T-helper 2 cell treated with Interferon-gamma antibody and Interleukin-4, amounts not matched to agents 5 μg/mL and 100 μg/mL, for 36 hours (primary cell): ENCODE measurements at places on chromosomes 2 and 18.

DNA sequence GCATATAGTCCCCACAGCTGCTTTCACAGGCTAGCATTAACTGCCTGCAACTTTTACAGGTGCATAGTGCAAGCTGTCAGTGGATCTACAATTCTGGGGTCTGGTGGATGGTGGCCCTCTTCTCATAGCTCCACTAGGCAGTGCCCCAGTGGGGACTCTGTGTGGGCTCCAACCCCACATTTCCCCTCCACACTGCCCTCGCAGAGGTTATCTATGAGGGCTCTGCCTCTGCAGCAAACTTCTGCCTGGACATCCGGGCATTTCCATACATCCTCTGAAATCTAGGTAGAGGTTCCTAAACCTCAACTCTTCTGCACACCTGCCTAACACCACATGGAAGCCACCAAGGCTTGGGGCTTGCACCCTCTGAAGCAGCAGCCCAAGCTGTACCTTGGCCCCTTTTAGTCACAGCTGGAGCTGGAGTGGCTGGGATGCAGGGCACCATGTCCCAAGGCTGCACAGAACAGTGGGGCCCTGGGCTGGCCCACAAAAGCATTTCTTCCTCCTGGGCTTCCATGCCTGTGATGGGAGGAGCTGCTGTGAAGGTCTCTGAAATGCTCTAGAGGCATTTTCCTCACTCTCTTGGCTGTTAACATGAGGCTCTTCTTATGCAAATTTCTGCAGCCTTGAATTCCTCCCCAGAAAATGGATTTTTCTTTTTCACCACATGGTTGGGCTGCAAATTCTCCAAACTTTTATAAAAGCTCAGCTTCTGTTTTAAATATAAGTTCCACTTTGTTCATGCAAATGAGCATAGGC, 59.3 kb downstream of the KDM3A start:
- DNase-seq = no peak

DNA sequence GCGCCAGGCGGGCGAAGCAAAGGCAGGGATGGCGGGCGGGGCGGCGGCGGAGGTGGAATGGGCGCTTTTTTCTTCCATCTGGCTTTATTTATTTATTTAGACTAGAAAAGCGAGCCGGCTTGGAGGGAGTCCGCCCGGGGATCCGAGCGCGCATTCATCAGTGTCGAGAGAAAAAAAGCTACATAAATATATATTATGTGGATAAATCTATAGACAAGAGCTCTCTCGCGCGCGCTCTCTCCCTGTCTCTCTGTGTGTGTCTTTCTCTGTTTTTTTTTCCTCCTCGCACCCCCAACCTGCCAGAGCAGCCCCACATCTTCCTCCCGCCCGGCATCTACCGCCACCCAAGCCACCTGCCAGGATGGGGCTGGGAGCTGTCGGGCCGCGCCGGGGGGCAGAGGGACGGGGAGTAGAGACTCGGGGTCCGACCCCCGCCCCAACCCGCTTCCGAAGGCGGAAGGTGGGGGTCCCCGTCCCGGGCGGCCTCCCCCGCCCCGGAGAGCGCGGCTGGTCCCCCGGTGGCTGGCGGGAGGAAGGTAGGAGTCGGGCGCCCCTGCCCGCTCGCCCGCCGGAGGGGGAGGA, 972 bp upstream of the CELF4 start:
- DNase-seq = no peak

- no peak for DNase-seq
Measured at GRCh38 chr2:96024336-96025193, 10.2 kb downstream of the GPAT2 start.

DNA sequence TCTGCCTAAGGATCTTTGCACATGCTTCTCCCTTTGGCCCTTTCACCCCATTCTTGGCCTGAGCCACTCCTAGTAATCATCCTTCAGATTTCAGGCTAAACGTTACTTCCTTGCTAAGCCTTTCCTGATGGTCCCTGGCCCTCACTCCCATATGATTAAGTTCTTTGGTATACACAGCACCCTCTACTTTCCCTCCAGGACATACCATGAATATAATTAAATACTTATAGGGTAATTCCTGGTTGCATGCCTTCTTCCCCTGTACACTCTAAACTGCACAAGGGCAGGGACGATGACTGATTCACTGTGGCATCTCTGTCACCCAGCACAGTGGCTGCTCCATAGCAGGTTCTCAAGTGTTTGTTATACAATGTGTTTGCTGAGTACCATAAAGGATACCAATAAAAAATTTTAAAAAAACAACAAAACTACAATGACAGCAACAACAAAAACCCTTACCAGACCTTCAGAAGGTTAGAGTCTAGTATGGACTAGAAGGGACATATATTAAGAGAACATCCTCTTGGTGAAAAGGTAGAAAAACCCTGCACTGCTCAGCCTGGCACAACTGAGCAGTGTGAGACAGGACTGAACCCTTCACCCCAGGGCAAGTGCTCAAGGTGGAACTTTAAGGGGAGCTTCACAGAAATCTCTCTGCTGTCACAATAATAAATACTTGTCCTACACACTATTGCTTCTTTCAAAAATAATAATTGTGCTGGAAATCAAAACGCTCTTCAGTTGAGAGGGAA, 76.2 kb downstream of the AAK1 start:
- no peak for DNase-seq

- no peak for DNase-seq
Measured at GRCh38 chr2:39392672-39393071, 44.4 kb downstream of the MAP4K3 start.

- no peak for DNase-seq
Measured at GRCh38 chr2:241068942-241069810, 32.9 kb downstream of the MTERF4 start.

- DNase-seq = no peak
Measured at GRCh38 chr2:168363347-168364092, 92.6 kb upstream of the CERS6 start.

DNA sequence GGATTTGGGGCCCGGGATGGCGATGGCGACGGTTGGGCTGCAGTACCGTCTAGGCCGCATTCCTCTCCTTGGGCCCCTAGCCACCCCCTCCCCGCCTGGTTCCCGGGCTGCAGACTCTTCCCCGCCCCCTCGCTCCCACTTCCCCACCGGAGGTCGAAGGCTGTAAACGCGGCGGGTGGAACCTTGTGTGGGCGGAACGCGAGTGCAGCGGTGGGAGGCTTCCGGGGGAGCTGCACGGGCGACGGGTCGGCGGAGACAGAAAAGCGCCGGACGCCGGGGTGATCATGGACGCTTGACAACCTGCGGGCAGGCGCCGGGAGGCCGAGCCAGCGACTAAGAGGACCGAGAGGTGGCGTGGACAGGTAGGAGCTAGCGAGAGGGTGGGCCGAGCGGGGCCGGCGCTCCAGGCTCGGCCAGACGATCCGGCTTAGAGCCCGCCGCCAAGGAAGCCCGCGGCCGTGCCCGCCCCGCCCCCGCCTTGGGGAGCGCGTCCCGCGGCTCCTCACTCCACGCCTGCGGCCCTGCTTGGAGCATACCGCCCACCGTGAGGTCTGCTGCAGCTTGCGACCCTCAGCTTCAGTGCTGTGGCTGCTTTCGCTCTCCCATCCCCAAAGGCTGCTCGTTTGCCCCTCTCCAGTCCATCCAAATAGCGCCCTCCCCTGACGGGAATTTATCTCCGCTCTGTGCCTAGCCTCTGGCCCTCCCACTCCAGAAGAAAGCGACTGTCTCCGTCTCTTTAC, at the start of gene COPS7B:
Gene COPS7B, plus strand, starts transcription at position 269 of the 740 bp plus-strand sequence. CDS start 2,126 bp downstream, outside the sequence.
- peak; percentile 85 for DNase-seq

GRCh38 chr2:45329045-45329677, 281.9 kb downstream of the SRBD1 start:
- DNase-seq = no peak

DNA sequence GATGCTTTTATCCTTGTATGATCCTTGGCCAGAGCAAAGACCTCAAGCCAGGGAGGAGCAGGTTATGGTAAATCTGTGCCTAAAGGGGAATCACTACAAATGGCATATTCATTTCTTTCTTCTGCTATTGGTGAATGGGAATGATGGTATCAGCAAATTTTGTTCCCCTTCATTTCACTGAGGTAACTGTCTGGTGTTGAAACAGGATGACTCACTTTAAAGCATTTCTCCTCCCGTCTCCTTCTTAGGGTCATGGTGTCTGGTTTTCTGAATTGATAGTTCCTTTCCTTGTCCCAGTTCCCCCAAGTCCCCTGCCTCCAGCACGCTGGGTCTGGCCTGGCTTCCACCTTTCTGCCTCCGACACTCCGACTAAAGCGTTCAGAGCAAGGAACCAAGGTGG, 109.2 kb downstream of the MREG start:
- no peak for DNase-seq

DNA sequence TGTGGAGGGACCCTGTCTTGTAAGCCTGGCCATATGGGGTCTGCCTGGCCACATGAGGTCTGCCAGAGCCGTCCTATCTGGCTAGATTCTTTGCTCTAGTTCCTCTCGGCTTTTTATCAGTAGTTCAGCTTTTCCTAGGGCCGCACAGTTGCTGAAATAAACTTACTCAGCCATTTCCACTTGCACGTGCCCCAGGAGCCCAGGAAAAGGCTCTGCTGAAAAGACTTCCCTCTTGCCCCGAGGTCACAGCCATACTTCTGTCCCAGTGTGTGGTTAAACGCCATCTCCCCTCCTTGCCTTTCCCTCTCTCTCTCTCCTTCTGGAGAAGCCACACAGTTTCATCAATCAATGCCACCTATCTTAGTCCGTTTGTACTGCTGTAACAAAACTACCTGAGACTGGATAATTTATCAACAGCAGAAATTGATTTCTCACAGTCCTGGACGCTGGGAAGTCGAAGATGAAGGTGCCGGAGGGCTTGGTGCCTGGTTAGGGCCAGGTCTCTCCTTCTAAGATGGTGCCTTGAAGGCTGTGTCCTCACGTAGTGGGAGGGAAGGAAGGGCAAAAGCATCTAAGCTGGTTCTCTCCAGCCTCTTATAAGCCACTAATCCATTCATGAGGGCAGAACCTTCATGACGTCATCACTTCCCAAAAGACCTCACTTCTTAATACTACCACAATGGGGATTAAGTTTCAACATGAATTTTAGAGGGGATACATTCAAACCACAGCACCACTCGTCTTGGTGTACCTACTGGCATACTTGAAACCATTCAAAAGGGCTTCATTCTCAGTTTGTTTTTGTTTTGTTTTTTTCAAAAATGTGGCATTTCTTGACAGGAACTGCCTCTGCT, 11.2 kb upstream of the GALM start:
- no peak for DNase-seq

DNA sequence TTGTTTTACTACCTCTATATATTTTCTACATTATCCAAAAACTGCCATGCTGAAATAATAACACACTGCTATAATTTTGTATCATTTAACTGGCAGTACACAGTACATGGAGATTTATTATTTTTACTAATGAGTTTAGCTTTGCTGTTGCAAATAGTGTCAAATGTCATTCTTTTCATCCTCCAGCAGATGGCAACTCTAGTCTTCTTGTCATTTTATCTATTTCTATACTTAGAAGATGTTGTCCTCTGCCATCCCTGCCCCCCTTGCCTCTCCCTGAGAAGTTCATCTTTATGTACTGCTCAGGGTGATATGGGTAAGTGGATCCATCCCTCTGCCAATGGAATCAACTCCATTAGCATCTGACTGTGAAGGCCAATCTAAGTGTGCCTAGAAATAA, 21.7 kb upstream of the LRRTM1 start:
- DNase-seq = no peak

- no peak for DNase-seq
Measured at GRCh38 chr2:12205086-12205485, 458.7 kb downstream of the LPIN1 start.

DNA sequence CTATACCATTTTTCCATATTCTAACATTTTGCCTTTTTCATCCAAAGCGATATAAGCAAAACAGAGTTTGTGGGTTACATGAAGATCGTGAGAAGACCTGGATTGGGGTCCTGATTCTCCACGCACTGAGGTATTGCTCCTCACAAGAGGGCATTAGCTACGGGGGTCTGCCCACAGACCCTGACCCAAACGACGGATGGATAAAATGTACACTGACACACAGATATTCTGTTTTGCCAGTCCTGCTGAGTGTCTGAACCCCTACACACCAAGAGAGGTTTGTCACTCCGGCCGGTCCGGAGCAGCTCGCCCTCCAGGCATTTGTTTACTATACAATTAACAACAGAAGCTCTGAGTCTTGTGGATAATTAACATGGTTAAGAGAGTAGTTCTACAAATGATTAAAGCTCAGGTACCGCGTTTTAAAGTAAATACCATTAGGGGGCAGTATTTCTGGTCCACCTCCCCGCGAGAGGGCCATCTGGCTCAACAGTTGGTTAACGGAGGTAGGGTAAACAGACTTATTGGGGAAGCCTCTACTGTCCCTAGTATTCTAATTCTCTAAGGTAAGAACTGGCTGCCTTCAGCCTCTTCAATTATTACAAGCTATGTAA, 28.4 kb downstream of the SCYGR8 start:
- no peak for DNase-seq

DNA sequence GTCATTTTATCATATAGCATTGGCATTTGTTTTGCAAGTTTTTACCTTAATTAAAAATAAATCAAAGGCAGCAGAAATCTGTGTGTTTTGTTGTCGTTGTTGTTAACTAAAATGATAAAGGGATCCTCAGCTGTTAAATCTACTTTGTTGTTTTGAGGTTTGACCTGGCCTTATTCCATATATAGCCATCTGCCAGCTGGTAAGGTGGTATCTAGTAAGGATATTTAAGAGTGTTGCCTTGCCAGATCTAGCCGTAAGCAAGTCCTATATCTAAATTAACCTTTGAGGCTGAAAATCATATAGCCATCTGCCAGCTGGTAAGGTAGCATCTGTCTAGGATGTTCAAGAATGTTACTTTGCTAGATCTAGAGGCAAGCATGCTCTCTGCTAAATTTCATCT, 56.6 kb downstream of the BMPR2 start:
- DNase-seq = no peak

DNA sequence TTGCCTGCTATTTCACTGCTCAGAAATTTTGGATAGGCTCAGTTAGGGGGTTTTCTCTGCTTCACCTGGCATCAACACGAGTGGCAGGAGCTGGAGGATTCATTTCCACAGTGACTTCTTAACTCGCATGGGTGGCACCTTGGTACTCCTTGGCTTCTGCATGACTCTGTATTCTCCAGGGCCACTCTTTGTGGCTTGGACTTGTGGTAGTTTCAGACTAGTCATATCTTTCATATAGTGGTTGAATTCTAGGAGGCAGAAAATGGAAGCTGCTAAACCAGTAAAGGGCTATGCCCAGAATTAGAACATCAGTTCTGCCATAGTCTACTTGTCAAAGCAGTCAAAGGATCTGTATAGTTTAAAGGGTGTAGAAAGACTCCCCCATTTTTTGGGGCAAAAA, 6.8 kb downstream of the MAIP1 start:
- no peak for DNase-seq

GRCh38 chr2:99881901-99882591, 260.3 kb downstream of the AFF3 start:
- no peak for DNase-seq

DNA sequence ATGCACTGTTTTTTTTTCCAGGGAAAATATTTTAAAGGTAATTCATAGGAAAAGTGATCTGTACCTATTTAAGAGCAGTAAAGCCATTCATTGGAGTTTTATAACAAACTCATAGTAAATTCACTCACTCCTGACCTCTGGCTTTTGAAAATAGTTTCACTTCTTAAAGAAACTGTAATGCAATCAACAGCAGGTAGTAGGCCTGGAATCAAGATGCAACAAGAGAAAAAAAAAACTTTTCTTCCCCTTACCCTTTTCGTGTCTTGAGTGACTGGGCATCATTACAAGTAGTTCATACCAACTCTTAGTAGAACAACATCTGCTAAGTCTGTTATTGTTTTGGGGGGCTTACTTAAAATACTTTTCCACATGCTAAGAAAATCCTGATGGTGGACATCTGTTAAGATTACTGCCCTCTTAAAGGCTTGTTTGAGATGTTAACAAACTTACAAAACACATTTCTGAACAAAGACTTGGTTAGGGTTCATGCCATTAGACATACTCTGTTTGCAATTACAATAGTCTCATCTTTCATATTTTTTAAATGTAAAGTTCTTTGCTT, 164.1 kb upstream of the FOSL2 start:
- DNase-seq = no peak

GRCh38 chr2:55929476-55929875, 5.9 kb upstream of the EFEMP1 start:
- DNase-seq = no peak
